Karpas-422 (cell line): ENCODE measurements at places on chromosomes 6 and 20. TPM values are rescaled to one million over a fixed set of nuclear protein-coding genes. Genes with fewer than 3 reads are reported as not detected.

GRCh38 chr20:38751360-38751976 is 3.2 kb downstream of the ACTR5 start:
- H3K27ac ChIP-seq: no peak overlapping the region
- DNase-seq: peak; percentile 73
- H3K4me1 ChIP-seq: peaks cover 22% of the 10 kb centered on the region
- H3K36me3 ChIP-seq: peaks cover 22% of the 10 kb centered on the region; the same call in 1 of the 2 replicates
- H3K4me3 ChIP-seq: no peak overlapping the region
- no peaks in the 10 kb centered on the region for H3K27me3 ChIP-seq

DNA sequence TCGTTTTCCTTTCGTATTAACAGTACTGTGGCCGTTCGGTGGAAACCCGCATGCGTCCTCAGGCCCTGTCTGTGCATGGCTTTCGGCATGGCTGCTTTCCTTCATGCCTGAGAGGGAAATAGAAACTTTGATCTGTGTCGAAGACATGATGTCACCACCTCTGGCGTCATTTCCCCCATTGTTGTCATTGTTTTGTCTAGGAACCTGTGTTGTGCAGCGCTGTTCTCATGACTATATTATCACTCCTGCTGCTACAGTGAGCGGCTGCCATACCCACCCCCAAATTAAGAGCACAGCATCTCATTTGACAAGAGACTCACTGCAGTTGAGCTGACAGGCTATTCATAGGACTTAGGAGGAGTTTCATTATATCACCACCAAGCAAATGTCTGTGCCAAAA is 172.3 kb downstream of the TMEM242 start:
- H3K27me3 ChIP-seq: no peaks in the 10 kb centered on the region
- no peak overlapping the region for H3K27ac ChIP-seq
- no peak for DNase-seq
- H3K36me3 ChIP-seq: peaks cover 9% of the 10 kb centered on the region; the same call in 1 of the 2 replicates
- H3K4me3 ChIP-seq: no peak overlapping the region

GRCh38 chr20:24402188-24402587 is 67.2 kb upstream of the SYNDIG1 start:
- no peak overlapping the region for H3K27ac ChIP-seq
- H3K27me3 ChIP-seq: no peaks in the 10 kb centered on the region
- no peak overlapping the region for H3K4me3 ChIP-seq
- H3K36me3 ChIP-seq: no peaks in the 10 kb centered on the region
- no peaks in the 10 kb centered on the region for H3K4me1 ChIP-seq

DNA sequence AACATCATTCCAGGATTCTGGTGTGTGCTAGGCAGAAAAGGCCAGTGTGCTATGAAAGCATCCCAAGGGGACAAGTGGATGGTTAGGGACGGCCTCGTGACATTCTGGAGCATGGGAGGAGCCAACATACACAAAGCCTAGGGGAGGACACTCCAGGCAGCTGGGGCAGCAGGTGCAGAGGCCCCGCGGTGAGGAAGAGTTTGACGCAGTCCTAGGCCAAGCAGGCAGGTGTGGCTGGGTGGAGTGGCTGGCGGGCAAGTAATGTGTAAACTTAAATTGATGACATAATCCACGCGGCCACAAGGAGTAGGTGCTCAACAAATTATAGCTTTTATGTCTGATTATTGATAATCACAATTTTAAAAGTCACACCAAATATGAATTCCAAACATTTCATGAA is 93.6 kb downstream of the TMEM242 start:
- H3K4me3 ChIP-seq: no peak overlapping the region
- H3K27ac ChIP-seq: peak overlapping the region; percentile 51
- H3K4me1 ChIP-seq: peaks cover 72% of the 10 kb centered on the region
- H3K27me3 ChIP-seq: no peaks in the 10 kb centered on the region
- peak; percentile 59 for DNase-seq

CRISP2 gene
- not detected in 2 replicates for total RNA-seq

HLA-A gene
- 739 and 1,496 TPM in 2 replicates for total RNA-seq

C20orf204 gene
- total RNA-seq: 0.45 and 1.8 TPM in 2 replicates

CLDN20 gene
- not detected in 2 replicates for total RNA-seq

GRIK2 gene
- total RNA-seq: 0.07 TPM in 2 replicates

HLA-DRB1 gene
- total RNA-seq: 281 and 366 TPM in 2 replicates
